ENCODE measurements at places on chromosomes 5 and 9.

DNA sequence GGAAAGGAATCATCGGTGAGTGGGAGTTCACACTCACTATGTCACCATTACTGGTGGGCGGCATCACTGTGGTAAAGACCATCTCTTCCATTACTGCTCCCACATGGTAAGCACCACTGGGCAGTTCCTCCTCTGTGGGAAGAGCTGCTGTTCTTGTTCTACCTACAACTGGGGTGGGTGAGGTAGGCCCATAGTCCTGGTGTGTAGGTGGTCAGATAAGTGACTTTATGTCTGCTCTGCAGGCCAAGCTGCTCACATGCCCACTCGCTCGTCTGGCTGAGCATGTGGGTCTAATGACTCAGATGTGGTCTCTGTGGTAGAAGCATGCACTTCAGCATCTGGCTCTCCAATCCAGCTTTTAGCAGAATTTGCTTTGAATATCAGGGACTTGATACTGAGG, 82.9 kb downstream of the TMEM215 start:
- DNase-seq: no peak

DNA sequence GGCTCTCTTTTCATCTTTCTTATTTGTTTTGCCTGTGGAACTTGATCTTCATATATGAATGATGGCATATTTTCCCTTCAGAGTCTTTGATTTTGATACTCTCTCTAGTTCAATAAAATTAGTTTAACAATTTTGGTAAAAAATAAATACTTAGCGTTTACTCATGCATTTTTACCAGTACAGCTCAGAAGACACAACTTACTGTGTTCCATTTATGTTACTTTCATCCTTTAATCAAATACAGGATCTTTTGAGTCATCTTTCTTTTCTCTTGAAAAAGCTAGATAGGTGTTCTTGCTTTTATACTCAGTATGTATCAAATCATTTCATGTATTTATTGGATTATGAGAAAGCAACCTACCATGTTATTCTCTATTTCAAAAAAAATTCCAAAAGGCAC, 47.1 kb upstream of the RICTOR start:
- no peak for DNase-seq

GRCh38 chr5:89513299-89514044, 630.5 kb upstream of the MEF2C start:
- DNase-seq: no peak

GRCh38 chr5:80565330-80565729, 4.8 kb downstream of the ANKRD34B start:
- no peak for DNase-seq

DNA sequence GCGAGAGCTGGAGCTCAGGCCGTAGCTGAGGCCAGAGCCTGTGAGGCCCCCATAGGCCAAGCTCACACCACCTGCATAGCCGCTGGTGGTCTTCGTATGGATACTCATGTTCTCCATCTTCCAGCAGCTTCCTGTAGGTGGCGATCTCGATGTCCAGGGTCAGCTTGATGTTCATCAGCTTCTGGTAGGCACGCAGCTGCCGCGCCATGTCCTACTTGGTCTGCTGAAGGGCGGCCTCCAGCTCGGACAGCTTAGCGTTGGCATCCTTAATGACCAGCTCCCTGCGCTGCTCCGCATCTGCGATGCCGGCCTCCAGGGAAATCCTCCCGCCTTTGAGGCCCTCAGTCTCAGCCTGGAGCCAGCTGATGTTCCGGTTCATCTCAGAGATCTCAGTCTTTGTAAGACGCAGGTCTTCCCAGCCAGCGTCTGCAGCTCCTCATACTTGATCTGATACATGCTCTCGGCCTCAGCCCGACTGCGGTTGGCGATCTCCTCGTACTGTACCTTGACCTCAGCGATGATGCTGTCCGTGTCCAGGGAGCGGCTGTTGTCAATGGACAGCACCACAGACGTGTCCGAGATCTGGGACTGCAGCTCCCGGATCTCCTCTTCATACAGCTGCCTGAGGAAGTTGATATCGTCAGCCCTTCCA, 172.1 kb downstream of the PPP2R2B start:
- DNase-seq: no peak

- DNase-seq: no peak
These were observed 110.1 kb downstream of the SLIT3 start for GRCh38 chr5:169190849-169191248.

DNA sequence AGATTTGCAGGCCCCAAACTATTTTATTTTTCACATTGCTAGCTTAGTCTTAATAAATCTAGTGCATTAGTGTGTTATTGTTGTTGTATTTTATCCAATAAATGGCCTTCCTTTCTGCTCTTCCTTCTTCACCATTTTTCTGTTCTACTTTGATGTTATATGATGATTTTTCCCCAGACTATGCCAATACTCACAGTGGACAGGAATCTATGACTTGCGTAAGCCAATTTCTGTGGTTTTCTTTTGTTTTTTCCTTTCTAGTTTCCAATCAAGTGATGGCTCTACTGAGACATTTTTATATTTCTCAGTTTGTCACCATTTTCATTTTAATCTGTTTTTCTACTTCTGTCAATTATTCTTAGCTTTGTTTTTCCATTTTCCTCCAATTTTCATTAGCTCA, 106.8 kb upstream of the FBXL7 start:
- no peak for DNase-seq

DNA sequence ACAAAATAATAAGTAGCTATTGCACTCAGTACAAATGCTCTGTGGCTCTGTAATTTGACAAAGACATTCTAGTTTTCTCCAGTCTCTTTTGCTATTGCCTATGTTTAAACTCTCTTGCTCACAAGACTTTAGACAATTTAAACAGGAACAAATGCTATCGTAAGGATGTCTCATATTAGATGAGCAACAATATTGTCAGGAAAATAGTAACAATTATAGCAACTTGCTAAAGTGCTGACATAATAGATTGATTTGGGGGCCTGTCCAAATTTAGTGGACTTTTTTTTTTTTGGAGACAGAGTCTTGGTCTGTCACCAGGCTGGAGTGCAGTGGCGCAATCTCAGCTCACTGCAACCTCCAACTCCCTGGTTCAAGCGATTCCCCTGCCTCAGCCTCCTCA, 11.8 kb downstream of the KIF2A start:
- DNase-seq: no peak

- no peak for DNase-seq
These were observed 20.0 kb upstream of the SCGB3A1 start for GRCh38 chr5:180611140-180611850.

- no peak for DNase-seq
These were observed 9.3 kb downstream of the NKD2 start for GRCh38 chr5:1017691-1018455.

DNA sequence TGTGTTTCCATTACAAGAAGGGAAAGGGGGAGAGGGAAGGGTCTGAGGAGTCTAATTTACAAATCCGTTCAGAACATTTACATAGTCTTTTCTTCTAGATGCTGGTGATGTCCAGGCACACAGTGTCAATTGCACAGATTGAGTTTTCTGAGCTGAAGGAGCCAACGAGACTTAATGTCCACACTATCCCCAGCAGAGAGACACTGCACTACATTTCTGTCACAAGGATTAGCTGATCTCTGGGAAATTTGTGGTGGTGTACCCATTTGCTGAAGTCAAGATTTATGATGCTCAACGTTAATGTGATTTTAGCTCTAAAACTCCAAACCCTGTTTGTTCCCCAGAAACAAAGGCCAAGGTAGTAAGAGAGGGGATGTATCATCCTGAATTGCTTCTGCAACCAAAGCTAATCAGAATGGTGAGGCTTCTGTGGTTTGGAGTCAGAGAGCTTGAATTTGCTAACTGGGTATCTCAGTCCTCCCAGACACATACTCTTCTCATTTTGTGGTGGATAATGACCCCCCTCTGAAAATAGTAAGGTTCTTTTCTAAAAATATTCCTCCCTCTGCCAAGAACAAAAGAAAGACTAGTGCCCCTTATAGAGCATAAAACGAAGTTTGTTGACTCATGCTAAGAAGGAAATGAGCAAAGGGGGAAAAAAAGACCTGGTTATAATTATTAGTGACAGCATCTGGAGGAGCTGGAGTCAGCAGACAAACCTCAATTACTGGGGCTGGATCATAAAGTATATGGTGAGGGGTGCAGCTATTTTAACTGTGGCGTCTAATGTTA, 416.9 kb downstream of the PSAT1 start:
- no peak for DNase-seq

DNA sequence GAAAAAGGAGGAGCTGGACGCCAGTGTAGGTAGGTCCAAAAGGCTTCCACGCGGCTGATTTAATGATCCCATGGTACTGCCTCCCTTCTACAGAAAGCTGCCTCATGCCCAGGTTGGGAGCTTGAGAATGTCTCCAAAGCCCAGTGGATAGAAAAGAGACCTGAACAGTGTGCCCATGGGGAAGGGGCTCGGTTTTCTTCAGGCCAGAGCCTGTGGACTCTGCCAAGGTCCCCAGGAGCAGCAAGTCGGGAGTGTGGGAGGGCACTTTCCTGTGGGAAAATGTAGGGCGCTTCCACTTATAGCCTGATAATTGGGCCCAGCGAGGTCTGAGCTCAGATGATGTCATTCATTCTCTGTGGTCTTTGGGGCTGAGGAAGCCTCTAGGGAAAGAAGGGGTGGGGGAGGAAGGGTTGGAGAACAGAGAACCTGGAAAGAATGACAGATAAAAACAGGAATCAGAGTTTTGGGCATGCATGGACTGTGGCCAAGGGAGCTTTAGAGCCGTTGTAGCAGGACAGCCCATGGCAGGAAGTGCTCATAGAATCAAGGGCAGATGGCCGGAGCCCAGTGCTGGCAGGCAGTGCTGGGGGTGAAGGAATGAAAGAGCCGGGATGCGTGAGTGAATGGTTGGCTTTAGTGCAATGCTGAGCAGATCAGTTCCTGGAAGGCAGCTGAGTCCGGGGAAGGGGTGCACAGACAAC, 42.5 kb upstream of the SH3PXD2B start:
- DNase-seq: no peak

GRCh38 chr5:68074048-68074632, 141.4 kb upstream of the PIK3R1 start:
- no peak for DNase-seq

DNA sequence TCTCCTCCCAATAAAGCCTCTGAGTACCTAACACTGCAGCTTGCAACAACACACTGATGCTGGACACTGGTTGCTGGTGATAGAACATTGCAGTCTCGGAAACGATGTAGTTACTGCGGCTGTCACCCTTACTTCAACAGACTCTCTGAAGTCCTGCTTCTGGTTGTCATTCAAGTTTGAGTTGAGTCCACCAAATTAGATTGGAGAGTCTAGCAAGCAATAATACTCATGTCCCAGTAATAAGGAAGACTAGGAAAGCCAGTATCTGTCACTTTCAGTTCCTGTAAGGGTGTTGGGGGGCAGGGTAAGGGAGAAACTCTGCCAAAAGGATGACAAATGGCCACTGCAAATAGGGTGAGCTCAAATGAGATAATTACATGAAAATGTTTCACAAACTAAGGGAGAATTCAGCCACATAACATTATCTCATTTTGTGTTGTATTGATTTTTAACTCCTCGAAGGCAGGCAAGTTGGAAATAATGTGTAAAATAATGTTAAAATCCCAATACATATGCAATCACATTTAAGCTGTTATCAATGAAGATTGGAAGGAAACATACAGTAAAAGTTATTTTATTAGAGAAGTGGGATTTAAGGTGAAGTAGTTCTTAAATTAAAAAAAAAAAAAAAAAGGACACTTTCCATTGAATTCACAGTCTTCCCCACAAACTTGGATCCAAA, 849 bp upstream of the IFT74 start:
- no peak for DNase-seq

DNA sequence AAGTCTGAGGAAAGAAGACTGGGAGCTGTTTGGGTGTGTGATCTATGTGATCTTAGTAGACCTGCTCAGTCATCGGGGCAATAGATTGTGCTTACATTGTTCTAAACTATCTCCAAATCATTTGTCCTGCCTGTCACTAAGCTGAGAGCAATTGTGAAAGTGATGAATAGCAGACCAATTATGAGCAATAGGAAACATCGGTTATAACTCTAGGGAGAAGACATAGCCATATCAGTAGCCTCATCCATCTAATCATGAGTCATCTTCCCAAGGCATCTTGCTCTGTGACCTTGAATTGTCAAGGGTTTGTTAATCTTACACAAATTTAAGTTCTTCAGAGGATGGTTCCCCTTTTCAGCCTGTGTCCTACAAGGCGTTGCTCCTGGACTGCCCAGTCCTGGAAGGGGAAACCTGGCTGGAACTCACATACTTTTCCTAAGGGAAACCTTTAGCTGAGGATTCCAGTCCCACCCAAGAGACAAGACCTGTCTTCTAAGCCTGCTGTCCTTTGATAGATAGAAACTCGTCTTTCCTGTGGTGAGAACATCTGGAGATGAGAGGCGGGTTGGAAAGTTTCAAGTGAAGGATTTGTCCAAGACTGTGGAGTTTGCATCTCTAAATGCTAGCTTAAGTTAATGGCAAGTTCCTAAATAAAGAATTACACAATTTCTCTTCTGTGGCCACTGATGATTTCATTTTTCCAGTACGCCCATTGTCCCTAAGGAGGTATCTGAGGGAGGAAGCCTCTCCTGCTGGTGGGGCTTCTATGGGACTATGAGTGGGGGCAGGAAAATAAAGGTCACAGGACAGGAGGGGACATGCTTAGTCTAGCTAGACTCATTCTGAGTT, 53.9 kb upstream of the TRIM32 start:
- no peak for DNase-seq

GRCh38 chr5:149338364-149338763, 6.9 kb upstream of the GRPEL2 start:
- no peak for DNase-seq

- DNase-seq: no peak
These were observed 64.3 kb downstream of the C9orf50 start for GRCh38 chr9:129556491-129557191.

DNA sequence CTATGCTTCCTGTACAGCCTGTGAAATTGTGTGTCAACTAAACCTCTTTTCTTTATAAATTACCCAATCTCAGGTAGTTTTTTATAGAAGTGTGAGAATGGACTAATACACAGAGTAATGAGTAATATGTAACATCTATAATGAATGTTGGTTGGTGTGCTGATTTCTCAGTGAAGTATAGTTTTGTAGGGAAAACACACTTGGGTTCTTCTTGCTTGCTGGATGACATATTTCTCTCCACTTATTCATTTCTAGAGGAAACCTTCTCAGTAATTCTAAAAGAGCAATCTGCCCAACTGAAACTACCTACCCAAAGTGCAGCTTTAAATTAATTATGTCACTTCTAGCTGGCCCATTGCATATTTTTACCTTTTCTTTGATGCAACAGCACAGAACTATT, 81.1 kb upstream of the RORB start:
- DNase-seq: no peak

DNA sequence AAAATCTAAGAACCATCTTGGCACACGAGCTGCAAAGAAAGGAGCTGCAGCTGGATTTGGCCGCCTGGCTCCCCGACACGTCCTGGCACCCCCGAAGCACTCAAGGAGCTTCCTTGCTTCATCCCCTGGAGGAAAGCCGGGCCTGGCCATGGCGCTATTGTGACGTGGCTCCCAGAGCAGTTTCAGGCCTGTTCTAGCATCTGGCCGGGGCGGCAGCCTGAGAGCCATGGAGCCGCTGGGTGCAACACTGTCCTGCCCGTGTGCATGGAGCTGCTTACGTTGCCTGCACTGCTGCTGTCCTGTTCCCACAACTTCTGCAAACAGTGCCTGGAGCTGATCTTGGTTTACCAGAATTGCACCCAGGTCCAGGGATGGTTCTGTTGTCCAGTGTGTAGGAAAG, 63.5 kb downstream of the PTPDC1 start:
- DNase-seq: no peak

GRCh38 chr9:129667850-129668249, 2.4 kb downstream of the PRRX2 start:
- DNase-seq: no peak

- no peak for DNase-seq
These were observed 26.6 kb downstream of the PTPDC1 start for GRCh38 chr9:94110821-94111252.

- DNase-seq: no peak
These were observed 20.6 kb upstream of the NR5A1 start for GRCh38 chr9:124527781-124528180.

Data from CD4-positive, alpha-beta T cell (primary cell).